CD14-positive monocyte (primary cell): ENCODE measurements at places on chromosomes 4 and X.
A peak's percentile ranks its signal among the peaks of the same experiment; 100 is the strongest.

GRCh38 chr4:125704726-125705125 is 390.0 kb downstream of the FAT4 start:
- DNase-seq, result no peak

- DNase-seq, result no peak
These were observed 22.8 kb downstream of the IL1RAPL1 start for GRCh38 chrX:28609917-28610613.

- no peak for DNase-seq
These were observed 208.1 kb downstream of the SLC39A8 start for GRCh38 chr4:102137217-102137616.

GRCh38 chrX:102711872-102712215 is 404 bp upstream of the GPRASP2 start:
- DNase-seq, result no peak

DNA sequence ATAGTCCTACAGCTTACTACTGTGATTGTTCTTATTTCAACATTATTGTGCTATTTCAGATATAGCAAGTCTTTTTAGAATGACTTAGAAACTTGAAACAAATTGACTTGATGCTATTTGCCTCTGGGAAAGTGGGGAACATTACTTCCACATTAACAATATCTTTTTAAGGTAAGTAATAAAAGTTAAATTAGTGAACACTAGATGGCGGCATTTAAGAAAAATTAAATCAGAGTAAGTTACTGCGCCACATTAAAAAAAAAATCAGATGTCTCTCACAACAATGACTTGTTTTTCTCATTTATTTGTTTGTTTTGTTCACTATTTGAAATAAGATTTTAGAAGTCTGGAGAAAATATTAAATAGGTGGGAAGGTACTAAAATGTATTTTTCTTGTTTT is 1026.9 kb upstream of the SLIT2 start:
- no peak for DNase-seq

GRCh38 chr4:88897180-88897579 is 159.8 kb downstream of the FAM13A start:
- DNase-seq, result no peak

DNA sequence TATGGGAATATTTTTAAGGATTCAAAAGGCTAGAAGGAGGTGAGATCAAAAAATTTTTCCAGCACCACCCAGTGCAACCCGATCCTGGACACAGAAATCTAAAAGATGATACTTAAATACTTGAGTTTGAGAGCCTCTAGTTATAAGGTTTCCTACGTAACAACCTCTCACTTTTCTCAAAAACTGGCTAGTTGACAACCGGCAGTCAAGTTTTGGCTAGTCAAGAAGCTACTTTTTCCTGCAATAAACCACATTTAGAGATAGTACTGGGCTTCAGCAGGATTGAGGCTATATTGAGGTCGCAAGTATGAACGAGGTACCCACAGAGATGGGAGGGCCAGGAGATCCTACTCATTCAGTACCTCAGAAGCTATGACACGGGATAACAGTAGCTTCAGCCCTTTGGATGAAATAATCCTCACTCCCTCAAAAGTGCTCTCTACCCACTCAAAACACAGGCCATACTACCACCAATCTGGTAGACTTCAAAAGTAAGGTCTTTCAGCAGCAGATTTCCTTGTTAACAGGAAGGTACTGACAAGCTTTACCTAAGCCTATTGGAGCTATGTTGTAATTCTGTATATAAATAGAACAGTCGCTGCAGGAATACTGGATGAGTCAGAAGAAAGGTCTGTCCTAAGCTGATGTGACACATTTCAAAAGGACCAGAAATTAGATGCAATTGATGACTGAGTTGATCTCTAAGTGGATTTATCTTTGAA is 1.5 kb upstream of the TSPAN5 start:
- no peak for DNase-seq

- DNase-seq, result no peak
These were observed 90.9 kb upstream of the SRD5A3 start for GRCh38 chr4:55255179-55255578.

DNA sequence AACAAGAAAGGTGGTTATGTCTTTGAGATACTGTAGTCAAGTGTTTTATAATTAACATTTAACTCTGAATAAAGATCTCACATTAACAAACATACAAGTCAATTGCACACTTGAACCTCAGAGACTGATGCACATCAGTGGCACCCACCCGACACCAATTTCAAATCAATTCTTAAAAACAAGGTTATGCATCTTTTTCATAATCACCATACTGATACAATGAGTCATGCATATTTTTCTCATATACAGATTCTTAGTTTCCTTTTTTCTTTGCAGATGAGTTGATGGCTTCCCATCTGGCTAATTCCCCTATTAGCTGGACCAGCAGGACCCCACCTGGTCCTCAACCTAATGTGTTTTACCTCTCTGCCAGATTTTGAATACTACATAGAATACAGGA is 136.2 kb upstream of the RPL34 start:
- DNase-seq, result no peak

- no peak for DNase-seq
These were observed 48.9 kb upstream of the ZNF518B start for GRCh38 chr4:10506077-10506476.

DNA sequence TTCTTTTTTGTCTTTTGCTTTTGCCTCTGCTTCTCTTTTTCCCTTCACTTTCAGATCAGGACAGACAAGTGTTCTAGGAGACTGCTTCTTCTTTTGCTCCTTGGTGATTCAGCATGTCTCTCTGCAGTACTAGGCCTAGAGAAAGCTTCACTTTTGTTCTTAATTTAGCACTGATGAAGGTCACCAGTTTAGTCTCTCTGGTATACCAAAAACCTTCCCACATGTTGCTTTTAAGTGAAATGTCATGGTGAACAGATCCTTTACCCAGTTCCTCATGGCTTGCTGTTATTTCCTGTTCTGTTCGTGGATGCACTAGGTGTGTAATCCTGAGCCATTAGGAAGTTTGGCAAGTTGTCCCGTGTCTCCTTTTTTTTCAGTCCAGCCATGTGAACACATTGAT is 53.3 kb downstream of the NBDY start:
- DNase-seq, result peak; percentile 41

- DNase-seq, result no peak
These were observed 13.4 kb downstream of the STAP1 start for GRCh38 chr4:67571975-67572374.

- no peak for DNase-seq
These were observed 303.5 kb downstream of the ANKRD50 start for GRCh38 chr4:124409044-124409443.

- no peak for DNase-seq
These were observed 17.5 kb downstream of the GATB start for GRCh38 chr4:151743128-151743854.

DNA sequence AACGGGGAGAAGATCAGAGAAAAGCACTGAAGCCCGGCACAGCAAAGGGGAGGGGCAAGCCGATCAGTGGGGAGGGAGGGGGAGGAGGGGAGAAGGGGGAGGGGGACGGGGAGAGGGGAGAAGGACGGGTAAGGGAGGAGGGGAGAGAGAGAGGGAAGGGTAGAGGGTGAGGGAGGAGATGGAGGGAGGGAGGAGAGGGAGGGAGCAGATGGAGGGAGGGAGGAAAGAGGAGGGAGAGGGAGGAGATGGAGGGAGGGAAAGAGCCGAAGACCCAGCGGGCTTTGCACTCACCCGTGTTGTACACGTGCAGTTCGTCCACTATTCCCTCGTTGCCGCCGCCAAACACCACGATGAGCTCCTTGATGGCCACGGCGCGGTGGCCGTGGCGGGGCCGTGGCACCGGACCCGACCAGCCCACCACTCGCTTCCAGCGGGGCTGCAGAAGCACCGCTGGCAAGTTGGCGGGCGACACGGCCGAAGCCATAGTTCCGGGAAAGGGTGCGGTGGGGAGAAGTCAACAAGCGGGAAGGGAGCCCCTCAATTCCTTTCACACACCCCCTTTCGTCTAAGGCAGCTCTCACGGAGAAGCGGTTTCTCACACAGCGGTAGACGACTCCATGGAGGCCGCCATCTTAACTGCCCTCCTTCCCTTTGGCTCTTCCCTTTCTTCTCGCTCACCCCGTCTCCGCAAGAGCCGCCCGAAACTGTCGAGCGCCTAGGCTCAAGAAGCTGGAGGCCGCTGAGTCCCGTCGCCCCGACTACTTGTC is 1.1 kb downstream of the HCFC1 start:
- no peak for DNase-seq

DNA sequence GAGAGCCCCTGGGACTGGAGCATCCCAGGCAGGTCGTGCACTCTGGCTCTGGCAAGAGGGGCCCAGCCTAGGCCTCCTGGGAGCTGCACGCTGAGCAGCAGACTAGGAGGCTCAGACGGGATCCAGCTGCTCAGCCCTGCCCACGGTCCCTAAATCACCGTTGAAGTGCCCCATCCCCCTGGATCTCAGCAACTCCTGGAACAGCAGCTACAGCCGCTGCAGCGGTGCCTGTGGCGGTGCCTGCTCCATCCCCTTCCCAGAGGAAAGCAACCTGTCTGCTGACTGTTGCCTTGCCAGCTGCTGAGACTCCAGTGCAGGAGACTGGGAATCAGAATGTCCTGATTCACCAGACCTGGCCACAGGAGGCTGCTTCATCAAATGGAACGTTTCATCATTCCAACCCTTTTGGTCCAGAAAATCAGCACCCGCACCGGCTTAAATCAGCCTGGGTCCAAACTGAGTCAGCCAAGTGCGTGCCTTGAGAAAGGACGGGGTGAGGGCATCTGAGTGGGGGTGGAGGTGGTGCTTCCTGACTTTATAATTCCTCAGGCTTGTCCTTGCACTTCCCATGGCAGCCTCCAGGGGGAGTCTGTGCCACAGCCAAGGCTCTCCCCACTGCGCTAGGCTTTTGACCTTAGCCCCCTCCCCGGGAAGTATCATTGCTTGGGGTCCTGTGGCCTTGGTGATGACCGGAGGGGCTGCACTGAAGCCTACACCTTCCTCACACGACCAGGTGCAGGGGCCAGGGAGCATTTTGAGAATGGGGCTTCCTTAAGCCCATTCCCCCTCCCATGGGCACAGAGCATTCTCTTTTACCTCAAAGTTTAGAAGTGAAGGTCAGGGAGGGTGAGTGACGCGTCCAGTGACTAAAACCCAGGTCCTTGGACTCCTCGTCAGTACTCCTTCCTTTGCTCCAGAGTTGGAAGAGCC is 6.5 kb downstream of the ZNF185 start:
- DNase-seq, result peak; percentile 38

DNA sequence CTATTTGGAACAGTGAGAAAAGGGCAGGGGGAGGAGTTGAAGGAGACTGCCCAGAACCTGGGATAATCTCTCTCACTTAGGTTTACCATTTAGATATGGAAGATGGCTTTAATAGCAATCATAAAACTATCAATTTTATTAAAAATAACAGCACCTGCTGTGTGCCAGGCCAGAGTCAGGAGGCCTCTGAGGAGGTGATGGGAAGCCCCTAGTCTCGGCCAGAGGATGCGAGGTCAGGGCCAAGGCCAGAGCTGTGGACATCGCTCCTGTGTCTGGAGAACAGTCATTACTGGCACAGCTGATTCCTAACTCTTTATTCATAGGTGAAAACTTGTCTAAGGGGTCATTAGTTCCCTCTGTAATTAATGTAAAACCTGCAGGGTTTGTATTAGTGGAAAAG is 4.2 kb upstream of the IQSEC2 start:
- no peak for DNase-seq

- no peak for DNase-seq
These were observed 33.3 kb downstream of the ARX start for GRCh38 chrX:24982306-24982965.

DNA sequence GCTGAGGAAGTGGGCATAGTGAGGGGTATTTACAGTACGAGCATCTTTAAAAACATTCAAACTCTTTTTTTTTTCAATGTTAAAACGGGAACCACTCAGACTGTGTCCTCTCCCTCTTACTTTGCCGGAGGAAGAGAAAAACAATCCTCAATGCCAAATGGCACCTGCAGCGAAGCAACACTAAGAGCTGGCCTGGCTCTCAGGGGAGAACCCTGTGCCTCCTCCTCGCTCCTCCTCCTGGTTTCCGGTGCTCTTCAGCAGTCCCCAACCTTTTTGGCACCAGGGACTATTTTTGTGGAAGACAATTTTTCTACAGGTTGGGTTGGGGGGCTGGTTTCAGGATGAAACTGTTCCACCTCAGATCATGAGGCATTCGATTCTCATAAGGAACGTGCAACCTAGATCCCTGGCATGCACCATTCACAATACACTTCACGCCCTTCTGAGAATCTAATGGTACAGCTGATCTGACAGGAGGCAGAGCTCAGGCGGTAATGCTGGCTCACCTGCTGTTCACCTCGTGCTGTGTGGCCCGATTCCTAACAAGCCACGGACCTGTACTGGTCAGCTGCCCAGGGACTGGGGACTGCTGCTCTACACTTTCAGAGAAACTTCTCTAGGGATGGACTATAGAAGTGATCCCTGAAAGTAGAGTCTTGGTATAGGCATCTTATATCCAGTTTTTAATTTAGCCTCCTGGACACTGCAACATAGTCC is 404.1 kb downstream of the RAPGEF2 start:
- no peak for DNase-seq

GRCh38 chrX:25295466-25295865 is 279.7 kb upstream of the ARX start:
- DNase-seq, result no peak

DNA sequence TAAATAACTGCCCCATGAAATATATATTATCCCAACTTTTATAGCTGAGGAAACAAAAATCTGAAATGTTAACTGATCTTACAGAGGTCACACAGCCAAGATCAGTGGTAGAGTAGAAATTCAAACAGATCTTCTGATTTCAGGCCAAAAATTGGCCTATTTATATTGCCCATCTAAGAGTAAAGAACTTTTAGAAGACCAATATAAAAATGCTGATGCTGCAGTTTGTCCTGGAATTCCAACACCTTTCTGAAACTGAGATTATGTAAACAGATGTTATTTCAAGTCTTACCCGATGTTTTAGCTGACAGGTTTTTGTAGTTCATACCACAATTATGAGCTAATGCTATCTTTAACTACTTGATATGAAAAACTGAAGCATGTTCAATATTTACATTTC is 51.1 kb downstream of the SPANXN3 start:
- DNase-seq, result no peak

GRCh38 chrX:84760560-84760959 is 243.1 kb upstream of the APOOL start:
- no peak for DNase-seq

GRCh38 chr4:81030061-81030980 is at the start of gene BMP3:
BMP3 (plus strand) TSS chr4:81030708; CDS start chr4:81031285, 577 bp downstream.
- no peak for DNase-seq

DNA sequence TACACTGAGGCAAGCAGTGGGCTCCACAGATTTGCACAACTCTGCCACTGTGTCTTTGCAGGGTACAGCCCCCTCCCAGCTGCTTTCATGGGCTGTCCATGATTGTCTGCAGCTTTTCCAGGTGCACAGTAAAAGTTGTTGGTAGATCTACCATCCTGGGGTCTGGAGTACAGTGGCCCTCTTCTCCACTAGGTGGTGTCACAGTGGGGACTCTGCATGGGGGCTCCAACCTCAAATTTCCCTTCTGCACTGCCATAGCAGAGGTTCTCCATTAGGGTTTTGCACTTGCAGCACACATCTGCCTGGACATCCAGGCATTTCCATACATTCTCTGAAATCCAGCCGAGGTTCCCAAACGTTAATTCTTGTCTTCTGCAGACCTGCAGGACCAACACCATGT is 1002.3 kb downstream of the FAM133A start:
- DNase-seq, result no peak

- DNase-seq, result no peak
These were observed 19.7 kb downstream of the TRIM2 start for GRCh38 chr4:153223930-153224329.
